PC-3 (cell line): ENCODE measurements at places on chromosomes 1 and 21. TPM values are rescaled to one million over a fixed set of nuclear protein-coding genes. Genes with fewer than 3 reads are reported as not detected.

- DNase-seq: no peak
These were observed 2.0 kb downstream of the RCC1 start for GRCh38 chr1:28507646-28508434.

GRCh38 chr1:154519591-154519991, 17.4 kb upstream of the SHE start:
- no peak for DNase-seq

DNA sequence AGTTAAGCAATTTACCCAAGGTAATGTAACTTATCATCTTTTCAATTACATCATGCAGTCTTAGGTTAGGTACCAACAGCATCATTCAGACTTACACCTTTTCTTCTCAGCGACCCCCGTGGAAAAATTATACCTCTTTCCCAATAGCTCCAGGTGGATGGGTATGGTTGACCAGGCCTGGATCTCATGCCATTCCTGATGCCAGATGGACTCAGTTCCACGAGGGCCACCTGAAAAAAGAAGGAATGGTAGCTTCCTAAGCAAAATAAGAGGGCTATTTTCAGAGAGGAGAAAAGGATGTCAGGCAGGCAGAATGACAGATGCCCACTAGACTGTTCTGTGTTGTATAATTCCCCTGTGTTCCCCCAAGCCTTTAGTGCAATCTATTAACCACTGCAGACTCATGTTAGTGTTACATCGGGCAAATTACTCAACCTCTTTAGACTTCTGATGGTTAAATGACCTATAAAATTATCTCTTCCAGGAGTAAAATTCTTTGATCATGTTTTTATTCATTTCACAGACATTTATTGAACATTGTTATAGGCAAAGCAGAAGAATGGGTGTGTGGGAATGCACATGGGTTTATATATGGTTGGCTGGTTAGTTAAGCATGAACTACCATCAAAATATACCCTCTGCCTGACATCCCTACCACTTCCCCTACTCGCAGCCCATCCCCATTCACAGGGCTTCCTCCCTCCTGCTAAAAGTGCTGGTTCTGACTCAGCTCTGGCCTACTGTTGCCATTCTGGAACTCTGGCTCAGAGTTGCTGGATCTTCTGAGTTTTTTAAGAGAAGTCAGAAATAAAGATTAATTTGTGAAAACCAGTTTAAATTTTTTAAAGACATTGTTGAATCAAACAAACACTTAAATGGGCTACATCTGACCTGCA, 10.6 kb upstream of the MYSM1 start:
- no peak for DNase-seq

C1orf94 gene
- total RNA-seq: not detected in 2 replicates

DNA sequence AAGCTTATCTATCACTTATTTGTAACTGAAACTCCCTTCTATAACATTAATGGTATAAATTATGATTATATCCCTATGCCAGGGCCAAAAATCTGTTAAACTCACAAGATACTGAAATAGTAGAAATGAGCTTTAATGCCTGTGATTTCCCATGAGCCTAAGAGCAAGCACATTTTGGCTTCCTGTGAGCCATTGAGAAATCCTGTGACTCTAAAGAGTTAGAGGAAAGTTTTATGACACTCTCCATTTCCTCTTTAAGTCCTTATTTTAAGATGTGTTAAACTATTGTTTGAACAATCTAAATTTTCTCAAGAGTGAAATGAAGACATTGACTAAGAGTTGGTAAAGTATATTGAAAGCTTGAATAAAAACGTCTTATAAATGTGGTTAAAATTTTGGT, 45.6 kb downstream of the SUCO start:
- no peak for DNase-seq
